Immature natural killer cell (primary cell): ENCODE measurements at places on chromosomes 5 and 9.

GRCh38 chr9:127132921-127133647, 10.6 kb upstream of the ANGPTL2 start:
- H3K27me3 ChIP-seq: peaks cover 3% of the 10 kb centered on the region
- no peak for DNase-seq
- H3K4me1 ChIP-seq: no peaks in the 10 kb centered on the region
- peak overlapping the region; percentile 30 for H3K27ac ChIP-seq
- peaks cover 4% of the 10 kb centered on the region for H3K36me3 ChIP-seq

- H3K27me3 ChIP-seq: peaks cover 21% of the 10 kb centered on the region
- H3K27ac ChIP-seq: no peak overlapping the region
- no peaks in the 10 kb centered on the region for H3K36me3 ChIP-seq
These were observed 4.6 kb downstream of the NRG2 start for GRCh38 chr5:140038373-140038957.

- peaks cover 14% of the 10 kb centered on the region for H3K36me3 ChIP-seq
- H3K4me3 ChIP-seq: no peak overlapping the region
- peaks cover 32% of the 10 kb centered on the region for H3K4me1 ChIP-seq
- H3K27ac ChIP-seq: peak overlapping the region; percentile 17
These were observed 6.8 kb downstream of the ATOX1 start for GRCh38 chr5:151751593-151751992.

DNA sequence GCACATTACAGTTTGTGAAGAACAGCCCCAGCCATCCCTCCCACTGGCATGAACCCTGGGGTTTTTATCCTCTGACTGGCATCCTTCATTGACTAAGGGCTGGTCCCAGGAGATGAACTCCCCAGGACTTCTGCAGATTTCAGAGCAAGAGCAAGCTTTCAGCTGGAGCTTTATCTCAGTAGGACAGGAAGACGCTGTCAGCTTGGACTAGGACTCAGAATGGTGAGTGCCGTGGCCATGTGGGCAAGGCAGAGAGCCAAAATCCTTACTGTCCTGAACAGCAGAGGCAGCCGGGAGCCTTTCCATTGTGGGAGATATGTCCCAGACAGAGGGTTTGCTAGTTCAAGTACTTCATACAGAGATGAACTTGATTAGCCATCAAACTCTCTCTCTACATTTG, 3.2 kb upstream of the ACOT12 start:
- no peak overlapping the region for H3K27ac ChIP-seq
- no peaks in the 10 kb centered on the region for H3K36me3 ChIP-seq
- no peaks in the 10 kb centered on the region for H3K4me1 ChIP-seq
- peaks cover 20% of the 10 kb centered on the region for H3K27me3 ChIP-seq
- no peak for DNase-seq

GRCh38 chr9:29439961-29440360, 1866.7 kb upstream of the C9orf72 start:
- H3K4me1 ChIP-seq: peaks cover 19% of the 10 kb centered on the region
- H3K4me3 ChIP-seq: no peak overlapping the region
- peaks cover 1% of the 10 kb centered on the region for H3K27me3 ChIP-seq
- H3K27ac ChIP-seq: no peak overlapping the region
- no peaks in the 10 kb centered on the region for H3K36me3 ChIP-seq

- no peak overlapping the region for H3K4me3 ChIP-seq
- H3K27ac ChIP-seq: no peak overlapping the region
- H3K4me1 ChIP-seq: no peaks in the 10 kb centered on the region
- no peaks in the 10 kb centered on the region for H3K27me3 ChIP-seq
- DNase-seq: no peak
These were observed 39.2 kb downstream of the PPIC start for GRCh38 chr5:122997294-122997693.

DNA sequence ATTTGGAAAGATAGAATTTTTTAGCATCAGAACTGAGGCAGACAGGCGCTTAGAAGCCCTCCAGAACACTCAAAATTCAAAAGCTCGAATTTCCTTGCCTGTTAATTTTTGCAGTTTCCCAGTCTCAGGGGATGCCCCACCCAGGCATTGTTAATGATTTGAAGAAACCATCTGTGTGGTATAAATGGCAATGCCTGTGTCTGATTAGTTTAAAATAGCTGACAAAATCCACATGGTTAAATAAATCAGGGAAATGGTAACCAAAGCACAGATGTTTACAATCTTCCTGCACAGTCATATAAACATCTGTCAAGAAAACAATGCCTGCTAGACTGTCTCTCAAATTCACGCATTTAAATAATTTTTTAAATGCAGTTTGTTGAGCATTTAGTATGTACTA, 185.2 kb upstream of the RGMB start:
- H3K27ac ChIP-seq: no peak overlapping the region
- DNase-seq: no peak
- no peaks in the 10 kb centered on the region for H3K4me1 ChIP-seq
- H3K4me3 ChIP-seq: no peak overlapping the region
- H3K36me3 ChIP-seq: no peaks in the 10 kb centered on the region

GRCh38 chr9:111001526-111001925, 36.7 kb downstream of the LPAR1 start:
- H3K36me3 ChIP-seq: no peaks in the 10 kb centered on the region
- no peaks in the 10 kb centered on the region for H3K27me3 ChIP-seq
- no peaks in the 10 kb centered on the region for H3K4me1 ChIP-seq
- DNase-seq: no peak
- H3K4me3 ChIP-seq: no peak overlapping the region

DNA sequence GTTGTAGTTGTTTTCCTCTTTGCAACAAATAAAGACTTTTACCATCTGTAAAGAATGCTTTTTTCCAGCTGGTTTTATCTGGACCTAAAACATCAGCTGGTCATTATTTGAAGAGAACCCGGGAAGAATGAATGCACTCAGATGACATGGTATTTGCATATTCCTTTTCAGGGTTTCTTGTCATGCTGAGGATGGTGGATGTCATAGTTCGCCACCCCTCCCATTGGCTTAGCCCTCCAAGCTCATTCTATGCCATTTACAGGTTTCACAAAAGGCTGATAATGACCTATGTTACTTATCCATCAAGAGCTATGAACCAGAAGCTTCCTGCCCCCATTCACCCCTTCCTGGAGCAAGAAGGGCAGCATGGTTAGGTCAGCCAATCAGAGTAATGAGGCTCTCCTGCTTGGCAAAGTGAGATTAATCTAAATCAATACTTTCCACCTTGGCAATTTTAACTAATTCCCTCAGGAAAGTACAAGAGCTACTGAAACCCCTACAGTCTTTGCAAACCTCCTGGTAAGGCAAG, 440.5 kb upstream of the TLE4 start:
- DNase-seq: no peak
- no peak overlapping the region for H3K4me3 ChIP-seq
- peaks cover 2% of the 10 kb centered on the region for H3K27me3 ChIP-seq
- no peak overlapping the region for H3K27ac ChIP-seq
- H3K36me3 ChIP-seq: no peaks in the 10 kb centered on the region
- no peaks in the 10 kb centered on the region for H3K4me1 ChIP-seq

GRCh38 chr5:83802686-83803085, 82.0 kb upstream of the HAPLN1 start:
- no peak for DNase-seq
- H3K4me3 ChIP-seq: no peak overlapping the region
- no peaks in the 10 kb centered on the region for H3K4me1 ChIP-seq
- no peak overlapping the region for H3K27ac ChIP-seq
- no peaks in the 10 kb centered on the region for H3K36me3 ChIP-seq

DNA sequence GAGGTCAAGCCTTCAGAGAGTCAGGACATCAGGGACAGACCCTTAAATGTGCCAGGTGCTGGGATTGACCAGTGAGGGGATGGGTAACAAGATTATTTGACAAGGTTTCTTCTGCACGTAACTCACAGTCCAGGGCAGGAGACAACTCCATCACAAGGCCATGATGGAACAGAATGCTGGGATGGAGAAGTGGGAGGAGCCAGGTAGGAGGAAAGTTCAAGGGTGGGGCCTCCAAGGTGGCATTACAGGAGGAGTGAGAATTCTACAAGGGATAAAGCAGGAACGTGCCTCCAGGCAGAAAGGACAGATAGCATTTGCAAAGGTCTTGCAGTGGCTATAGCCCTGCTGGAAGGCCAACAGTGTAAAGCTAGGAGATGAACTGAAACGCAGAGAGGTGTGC, 102.2 kb downstream of the FGF18 start:
- peaks cover 1% of the 10 kb centered on the region for H3K27me3 ChIP-seq
- no peak overlapping the region for H3K27ac ChIP-seq
- no peaks in the 10 kb centered on the region for H3K4me1 ChIP-seq
- H3K36me3 ChIP-seq: no peaks in the 10 kb centered on the region
- H3K4me3 ChIP-seq: no peak overlapping the region
- no peak for DNase-seq

- no peak for DNase-seq
- H3K27ac ChIP-seq: no peak overlapping the region
- H3K4me3 ChIP-seq: no peak overlapping the region
- peaks cover 8% of the 10 kb centered on the region for H3K27me3 ChIP-seq
- H3K36me3 ChIP-seq: no peaks in the 10 kb centered on the region
These were observed 451.4 kb upstream of the DAB2 start for GRCh38 chr5:39876146-39876545.

DNA sequence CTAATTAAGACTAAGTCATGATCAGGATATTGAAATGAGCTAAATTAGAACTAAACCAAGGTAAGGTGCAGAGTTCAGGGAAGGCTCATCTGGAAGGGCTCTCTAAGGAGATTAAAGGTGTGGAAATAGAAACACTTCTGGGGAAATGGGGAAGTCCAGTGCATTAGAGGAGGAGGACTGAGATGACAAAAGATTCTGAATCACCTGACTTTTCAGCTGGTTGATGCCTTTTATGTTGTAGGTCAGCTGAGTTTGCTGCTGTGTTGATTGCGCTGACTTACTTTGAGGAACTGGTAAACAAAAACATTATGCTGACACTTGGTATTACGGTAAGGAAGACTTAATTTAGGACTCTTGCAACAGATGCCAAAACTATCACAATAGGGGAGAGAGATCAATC, 23.8 kb downstream of the IFNA5 start:
- no peak for DNase-seq
- no peaks in the 10 kb centered on the region for H3K4me1 ChIP-seq
- H3K4me3 ChIP-seq: no peak overlapping the region
- H3K27ac ChIP-seq: no peak overlapping the region
- peaks cover 7% of the 10 kb centered on the region for H3K27me3 ChIP-seq

- H3K4me1 ChIP-seq: no peaks in the 10 kb centered on the region
- no peak overlapping the region for H3K4me3 ChIP-seq
- H3K27ac ChIP-seq: no peak overlapping the region
- DNase-seq: no peak
- H3K27me3 ChIP-seq: peaks cover 3% of the 10 kb centered on the region
These were observed 121.1 kb upstream of the SLC12A2 start for GRCh38 chr5:127962491-127962890.

GRCh38 chr5:180354966-180355365, 1.8 kb upstream of the GFPT2 start:
- H3K27ac ChIP-seq: no peak overlapping the region
- H3K4me1 ChIP-seq: peaks cover 6% of the 10 kb centered on the region
- peaks cover 15% of the 10 kb centered on the region for H3K27me3 ChIP-seq
- H3K36me3 ChIP-seq: no peaks in the 10 kb centered on the region

GRCh38 chr9:93670208-93671019, 94.0 kb downstream of the PHF2 start:
- DNase-seq: peak; percentile 12
- no peak overlapping the region for H3K27ac ChIP-seq
- peaks cover 13% of the 10 kb centered on the region for H3K4me1 ChIP-seq
- H3K27me3 ChIP-seq: peaks cover 16% of the 10 kb centered on the region

- peaks cover 64% of the 10 kb centered on the region for H3K36me3 ChIP-seq
- no peaks in the 10 kb centered on the region for H3K4me1 ChIP-seq
- no peak overlapping the region for H3K27ac ChIP-seq
- DNase-seq: no peak
These were observed 57.0 kb downstream of the ECPAS start for GRCh38 chr9:111427186-111427585.

GRCh38 chr9:104555521-104555920, 13.4 kb upstream of the OR13C8 start:
- no peak overlapping the region for H3K4me3 ChIP-seq
- DNase-seq: no peak
- H3K4me1 ChIP-seq: no peaks in the 10 kb centered on the region
- no peak overlapping the region for H3K27ac ChIP-seq
- H3K27me3 ChIP-seq: peaks cover 1% of the 10 kb centered on the region

- H3K27ac ChIP-seq: no peak overlapping the region
- no peak for DNase-seq
These were observed 13.1 kb downstream of the LPCAT1 start for GRCh38 chr5:1510631-1511030.

DNA sequence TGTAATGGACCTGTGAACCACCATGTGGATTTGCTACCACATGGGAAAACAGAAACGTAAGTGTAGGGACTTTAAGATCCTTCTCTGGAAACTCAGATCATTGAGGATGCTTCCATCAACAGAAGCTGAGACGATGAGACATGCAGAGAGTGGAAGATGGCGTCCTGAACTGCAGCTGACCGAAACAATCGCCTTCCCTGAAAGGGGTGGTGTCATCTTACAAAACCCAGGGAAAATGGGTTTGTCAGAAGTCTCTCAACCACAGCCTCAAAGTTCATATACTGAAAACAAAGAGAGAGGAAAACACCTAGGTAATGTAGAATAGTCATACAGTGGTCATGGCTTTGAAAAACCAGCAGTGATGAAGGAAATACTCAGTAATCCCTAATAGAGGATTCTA, 6.6 kb upstream of the PTPN3 start:
- H3K4me1 ChIP-seq: no peaks in the 10 kb centered on the region
- H3K4me3 ChIP-seq: no peak overlapping the region
- no peaks in the 10 kb centered on the region for H3K36me3 ChIP-seq
- H3K27ac ChIP-seq: no peak overlapping the region

DNA sequence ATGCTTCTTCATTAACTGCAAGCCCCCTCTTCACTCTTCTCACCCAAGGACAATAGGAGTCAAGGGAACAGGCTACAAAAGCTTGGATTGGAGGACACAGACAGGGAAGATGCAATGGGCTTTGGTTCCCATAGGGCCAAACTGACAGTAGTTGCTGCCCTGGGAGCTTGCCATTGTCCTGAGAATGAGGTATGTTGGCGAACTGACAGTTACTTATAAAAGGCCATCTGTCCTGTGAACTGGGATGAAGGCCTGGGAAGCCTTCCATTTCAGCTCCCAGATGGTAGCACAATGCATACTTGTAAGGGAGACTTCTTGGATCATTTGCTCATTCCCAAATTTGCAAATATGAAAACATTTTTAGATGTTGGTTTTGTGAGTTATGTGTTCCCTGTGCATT, 88.9 kb downstream of the SNCAIP start:
- H3K27ac ChIP-seq: no peak overlapping the region
- no peak for DNase-seq
- H3K36me3 ChIP-seq: no peaks in the 10 kb centered on the region

DNA sequence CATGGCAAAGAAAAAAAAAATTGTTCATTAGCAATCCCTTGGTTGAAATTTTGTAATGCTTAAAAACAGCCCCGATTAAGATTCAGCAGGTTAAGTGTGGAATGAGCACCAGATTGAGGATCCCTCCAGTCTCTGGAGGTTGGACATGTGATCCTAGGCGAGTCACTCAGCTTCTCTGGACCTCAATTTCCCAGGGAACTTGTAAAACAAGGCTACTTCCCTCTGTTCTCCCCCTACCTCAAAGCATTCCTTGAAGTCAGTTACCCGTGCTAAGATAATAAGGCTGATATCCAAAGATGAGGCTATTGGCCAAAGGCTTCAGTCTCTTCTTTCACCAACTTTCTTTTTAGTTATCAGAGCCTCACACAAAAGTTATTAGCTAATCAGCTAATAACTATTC, 2.9 kb downstream of the KLHL3 start:
- no peaks in the 10 kb centered on the region for H3K4me1 ChIP-seq
- H3K27ac ChIP-seq: no peak overlapping the region

- peaks cover 1% of the 10 kb centered on the region for H3K27me3 ChIP-seq
- H3K4me1 ChIP-seq: no peaks in the 10 kb centered on the region
- DNase-seq: no peak
- H3K27ac ChIP-seq: no peak overlapping the region
- no peak overlapping the region for H3K4me3 ChIP-seq
- H3K36me3 ChIP-seq: no peaks in the 10 kb centered on the region
These were observed 64.6 kb downstream of the SVEP1 start for GRCh38 chr9:110514897-110515296.
